ENCODE measurements at places on chromosomes 4 and X. TPM values are rescaled to one million over a fixed set of nuclear protein-coding genes. Genes with fewer than 3 reads are reported as not detected.

Gene DMRTC1
- total RNA-seq = not detected

- no peaks in the 10 kb centered on the region for H3K36me3 ChIP-seq
- no peak for DNase-seq
- no peak overlapping the region for H3K4me3 ChIP-seq
- no peaks in the 10 kb centered on the region for H3K4me1 ChIP-seq
- H3K27me3 ChIP-seq = no peaks in the 10 kb centered on the region
- H3K27ac ChIP-seq = no peak overlapping the region
These were observed 481.3 kb downstream of the NAF1 start for GRCh38 chr4:162685410-162685809.

Gene CLIC2
- 0.98 TPM for total RNA-seq

DNA sequence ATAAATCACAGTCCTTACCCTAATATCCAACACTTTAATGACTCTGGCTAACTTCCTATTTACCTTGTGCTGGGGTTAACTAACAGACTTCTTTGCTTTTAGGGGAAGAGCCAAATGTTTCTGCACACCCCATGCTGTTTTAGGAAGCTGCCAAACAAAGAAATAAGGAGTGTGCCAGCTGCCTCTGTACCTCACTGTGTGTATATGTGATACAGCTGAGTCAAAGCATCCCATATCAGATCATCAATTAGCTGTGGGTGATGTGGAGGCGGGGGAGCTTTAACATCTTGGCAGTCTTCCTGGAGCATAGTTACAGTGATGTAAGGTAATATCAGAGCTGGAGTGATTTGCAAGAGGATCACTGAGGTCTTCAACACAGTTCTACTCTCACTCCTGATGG, 95.4 kb downstream of the COL25A1 start:
- H3K4me1 ChIP-seq = no peaks in the 10 kb centered on the region
- H3K27me3 ChIP-seq = no peaks in the 10 kb centered on the region

- H3K27ac ChIP-seq = no peak overlapping the region
- peaks cover 2% of the 10 kb centered on the region for H3K36me3 ChIP-seq
- no peak overlapping the region for H3K4me3 ChIP-seq
- no peak for DNase-seq
These were observed 9.9 kb downstream of the FHIP1A start for GRCh38 chr4:151418856-151419255.

- no peak overlapping the region for H3K27ac ChIP-seq
- H3K36me3 ChIP-seq = no peaks in the 10 kb centered on the region
- no peaks in the 10 kb centered on the region for H3K4me1 ChIP-seq
These were observed 97.5 kb upstream of the PRPS2 start for GRCh38 chrX:12693754-12694153.

DNA sequence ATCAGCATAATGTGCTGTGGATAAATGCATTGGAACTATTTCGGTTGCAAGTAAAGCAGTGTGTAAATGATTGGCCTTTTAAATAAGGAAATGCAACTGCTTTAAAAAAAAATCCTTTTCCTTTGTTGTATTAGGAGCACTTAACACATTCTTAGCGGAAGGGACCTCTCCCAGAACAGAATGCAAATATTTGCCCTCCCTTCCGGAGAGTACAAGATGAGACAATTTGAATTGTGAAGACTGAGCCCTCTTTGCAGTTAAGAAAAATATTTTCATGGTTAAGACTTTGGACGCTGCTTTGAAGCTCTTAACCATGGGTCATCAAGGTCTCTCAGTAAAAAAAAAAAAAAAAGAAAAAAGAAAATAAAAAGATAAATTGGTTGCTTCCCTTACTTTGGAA, 9.5 kb upstream of the NOX1 start:
- no peak for DNase-seq
- no peak overlapping the region for H3K4me3 ChIP-seq
- no peak overlapping the region for H3K27ac ChIP-seq
- no peaks in the 10 kb centered on the region for H3K36me3 ChIP-seq
- H3K27me3 ChIP-seq = no peaks in the 10 kb centered on the region
- no peaks in the 10 kb centered on the region for H3K4me1 ChIP-seq

GRCh38 chr4:110231869-110232268, 33.5 kb upstream of the ELOVL6 start:
- DNase-seq = no peak
- no peak overlapping the region for H3K4me3 ChIP-seq
- no peaks in the 10 kb centered on the region for H3K36me3 ChIP-seq
- no peaks in the 10 kb centered on the region for H3K27me3 ChIP-seq

- H3K27ac ChIP-seq = no peak overlapping the region
- H3K36me3 ChIP-seq = no peaks in the 10 kb centered on the region
- peak; percentile 84 for DNase-seq
- H3K4me3 ChIP-seq = peak overlapping the region; percentile 81
These were observed 1.0 kb upstream of the PDGFRA start for GRCh38 chr4:54228056-54228527.

Gene RAB9B
- total RNA-seq = 0.15 TPM

Gene PDLIM5
- 57.7 TPM for total RNA-seq

Gene PABPC4L
- 2.2 TPM for total RNA-seq

GRCh38 chrX:151938172-151938571, 25.5 kb downstream of the MAGEA4 start:
- no peaks in the 10 kb centered on the region for H3K4me1 ChIP-seq
- H3K27me3 ChIP-seq = no peaks in the 10 kb centered on the region
- no peak overlapping the region for H3K4me3 ChIP-seq
- no peak overlapping the region for H3K27ac ChIP-seq

- no peaks in the 10 kb centered on the region for H3K36me3 ChIP-seq
- no peaks in the 10 kb centered on the region for H3K27me3 ChIP-seq
- no peak overlapping the region for H3K27ac ChIP-seq
- DNase-seq = no peak
- peaks cover 3% of the 10 kb centered on the region for H3K4me1 ChIP-seq
These were observed 48.3 kb downstream of the AMELX start for GRCh38 chrX:11341274-11342201.

Gene PRR27
- not detected for total RNA-seq

DNA sequence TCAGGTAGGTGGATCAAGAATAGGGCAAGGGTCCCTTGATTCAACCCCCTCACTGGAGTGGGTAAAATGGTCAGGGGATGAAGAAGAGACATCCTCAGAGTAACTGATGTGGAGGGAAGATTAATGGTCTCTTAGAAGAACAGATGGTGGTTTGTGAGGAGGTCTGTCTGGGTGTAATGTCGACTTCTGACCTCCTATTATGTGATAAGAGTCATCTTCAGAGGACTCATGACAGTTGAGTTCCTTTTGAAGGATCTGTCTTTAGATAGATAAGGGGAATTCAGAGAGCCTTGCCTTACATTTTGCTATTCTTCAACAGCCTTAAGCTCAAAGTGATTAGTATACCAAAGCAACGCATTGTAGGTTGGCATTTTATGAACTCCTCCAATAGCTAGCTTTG, 27.1 kb upstream of the MAGEA8 start:
- no peak overlapping the region for H3K4me3 ChIP-seq
- H3K36me3 ChIP-seq = no peaks in the 10 kb centered on the region
- no peaks in the 10 kb centered on the region for H3K27me3 ChIP-seq
- no peak overlapping the region for H3K27ac ChIP-seq

DNA sequence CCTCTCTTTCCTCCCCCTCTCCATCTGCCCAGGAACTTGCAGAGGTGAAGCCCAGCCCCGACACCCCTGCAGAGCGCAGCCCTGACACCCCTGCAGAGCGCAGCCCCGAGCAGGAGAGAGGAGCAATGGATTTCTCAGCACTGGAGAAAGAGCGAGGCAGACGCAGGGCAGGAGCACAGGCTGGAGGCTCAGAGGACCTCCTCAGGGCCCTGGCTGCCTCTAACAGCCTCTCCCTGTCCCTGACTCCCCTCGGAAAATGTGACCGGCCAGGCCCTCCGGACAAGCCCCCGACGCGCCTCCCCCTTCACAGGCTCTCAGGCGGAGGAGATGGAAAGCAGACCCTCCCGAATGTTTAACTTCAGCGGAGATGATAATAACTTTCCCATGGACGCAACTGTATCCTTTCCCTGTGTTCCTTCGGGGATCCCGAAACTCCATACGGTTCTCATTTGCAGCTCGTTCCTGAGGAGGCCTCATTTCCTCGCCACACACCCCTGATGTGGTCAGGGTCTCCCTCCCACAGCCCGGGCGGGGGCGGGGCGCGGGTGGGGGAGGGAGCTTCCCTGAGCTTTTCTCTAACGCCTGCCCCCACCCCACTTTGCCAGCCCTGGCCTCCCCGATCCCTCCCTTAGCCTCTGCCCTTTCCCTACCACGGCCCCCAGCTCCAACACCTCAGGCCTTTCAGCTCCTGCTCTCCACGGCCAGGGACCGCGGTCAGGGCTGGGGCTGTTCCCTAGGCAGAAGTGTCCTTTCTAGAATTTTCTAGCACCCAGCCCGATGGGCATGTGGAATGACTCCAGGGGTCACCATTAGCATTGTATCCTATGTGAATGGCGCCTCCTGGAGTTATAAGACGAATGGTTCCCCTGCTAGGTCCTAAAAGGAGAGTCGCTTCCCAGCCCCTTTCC, 201.1 kb upstream of the BCOR start:
- H3K27me3 ChIP-seq = peaks cover 4% of the 10 kb centered on the region
- peak; percentile 49 for DNase-seq
- H3K36me3 ChIP-seq = no peaks in the 10 kb centered on the region
- no peaks in the 10 kb centered on the region for H3K4me1 ChIP-seq
- no peak overlapping the region for H3K27ac ChIP-seq
- H3K4me3 ChIP-seq = no peak overlapping the region

Gene AKAP14
- total RNA-seq = not detected

All from H9 (cell line).